ENCODE measurements at places on chromosomes 2 and 18. TPM values are rescaled to one million over a fixed set of nuclear protein-coding genes. Genes with fewer than 3 reads are reported as not detected.

Gene CABYR
- total RNA-seq: 3.1 TPM

DNA sequence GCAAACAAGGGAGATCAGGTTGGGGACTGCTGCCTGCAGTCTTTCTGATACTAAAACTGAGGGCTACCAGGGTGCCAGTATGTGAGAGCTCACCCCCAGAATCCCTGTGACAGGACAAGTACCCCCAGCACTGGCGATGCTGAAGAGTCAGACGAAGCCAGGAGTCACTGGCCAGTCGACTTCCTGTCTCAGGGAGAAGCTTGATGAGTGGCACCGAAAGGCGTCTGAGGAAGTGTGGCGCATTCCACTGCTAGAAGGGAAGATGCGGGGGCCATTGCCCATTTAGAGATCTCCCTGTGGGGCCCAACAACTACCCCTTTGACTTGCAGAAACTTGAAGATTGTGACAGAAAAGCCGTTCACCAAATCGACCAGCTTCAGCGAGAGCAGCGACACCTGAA lies 22.0 kb downstream of the MXD1 start:
- peak; percentile 47 for DNase-seq

- DNase-seq: no peak
These were observed 894.2 kb downstream of the CNTNAP5 start for GRCh38 chr2:124919296-124919695.

Gene NUP35
- 20.1 TPM for total RNA-seq

Gene DPYSL5
- not detected for total RNA-seq

GRCh38 chr18:64100116-64100922 lies 48.6 kb downstream of the LINC00305 start:
- DNase-seq: no peak

Gene ANKRD29
- total RNA-seq: 4.2 TPM

DNA sequence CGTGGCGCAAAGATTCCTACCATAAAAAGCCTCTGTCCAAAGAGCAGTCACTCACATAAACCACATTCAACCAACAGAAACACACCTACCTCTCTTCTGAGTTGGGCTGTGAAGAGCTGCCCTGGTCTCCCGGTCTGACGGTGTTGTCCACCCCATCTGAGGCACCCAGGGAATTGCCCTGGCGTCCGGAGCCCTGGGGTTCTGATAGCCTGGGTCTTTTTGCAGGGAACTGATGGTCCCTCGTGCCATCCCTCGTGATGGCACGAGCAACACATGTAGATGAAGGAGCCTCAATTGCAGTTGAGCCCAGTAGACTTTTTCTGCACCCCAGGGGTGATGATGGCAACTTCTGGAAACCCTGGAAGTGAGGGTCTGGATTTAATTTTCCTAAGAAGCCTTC lies 13.8 kb downstream of the HJURP start:
- DNase-seq: no peak

GRCh38 chr2:85795331-85796045 lies 41.7 kb downstream of the ATOH8 start:
- DNase-seq: no peak

DNA sequence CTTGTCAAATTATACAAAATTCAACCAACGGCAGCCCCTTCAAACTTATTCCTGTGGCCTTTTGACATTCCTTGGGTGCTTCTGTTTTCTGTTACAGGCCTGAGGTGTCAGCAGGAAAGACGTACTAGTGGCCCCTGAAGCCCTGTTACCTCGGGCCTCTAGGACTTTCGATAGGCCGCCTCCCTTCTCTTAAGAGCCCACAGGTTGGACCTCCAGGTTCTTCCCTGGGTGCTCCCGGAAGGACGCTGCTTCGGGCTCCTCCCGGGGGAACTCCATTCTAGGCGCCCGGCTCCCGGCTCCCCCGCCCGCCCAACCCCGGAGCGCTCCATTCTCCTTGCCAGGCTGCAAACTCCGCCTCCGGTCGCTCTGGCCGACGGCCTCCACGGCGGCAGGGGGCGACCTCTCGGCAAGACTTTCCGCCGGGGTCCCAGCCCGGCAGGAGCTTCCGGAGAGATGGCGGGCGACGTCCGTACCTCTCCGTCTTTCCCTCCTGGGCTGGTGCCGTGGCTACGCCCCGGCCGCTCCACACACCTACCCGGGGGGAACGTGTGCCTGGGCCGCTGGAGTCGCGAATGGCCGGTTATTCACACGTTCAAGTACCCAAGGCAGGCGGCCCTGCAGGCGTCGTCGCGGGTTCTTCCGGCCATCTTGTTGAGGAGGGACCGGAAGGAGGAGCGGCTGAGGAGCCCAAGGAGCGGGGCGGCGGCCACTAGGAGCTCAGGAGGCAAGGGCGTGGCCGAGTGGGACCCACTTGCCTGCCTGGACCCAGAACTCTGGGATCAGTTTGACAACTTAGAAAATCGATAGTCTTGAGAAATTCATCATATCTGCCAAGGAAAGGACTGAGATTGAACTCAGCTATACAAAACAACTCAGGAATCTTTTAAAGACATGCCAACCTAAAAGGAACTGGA lies 27.5 kb downstream of the BOLA3 start:
- peak; percentile 84 for DNase-seq

Gene C2orf78
- total RNA-seq: not detected

DNA sequence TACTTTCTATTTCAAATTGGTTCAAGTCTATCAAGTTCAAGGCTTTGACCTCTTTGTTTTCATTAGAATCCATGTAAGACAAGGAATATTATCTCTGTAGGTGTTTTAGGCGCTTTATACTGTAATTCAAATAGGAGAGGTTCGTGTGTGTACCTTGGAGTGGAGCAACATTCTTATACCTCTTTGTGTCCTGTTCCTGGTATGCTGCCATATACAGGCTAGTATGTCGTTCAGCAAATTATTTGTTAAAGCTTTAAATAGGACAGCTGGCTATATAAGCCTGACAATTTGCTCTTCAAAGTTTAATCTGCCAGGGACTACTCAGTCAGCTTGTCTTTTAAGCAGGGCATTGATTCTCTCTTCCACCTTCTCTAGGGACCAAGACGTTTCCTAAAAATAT lies 31.1 kb upstream of the SPAG16 start:
- DNase-seq: no peak

Gene NYAP2
- not detected for total RNA-seq

DNA sequence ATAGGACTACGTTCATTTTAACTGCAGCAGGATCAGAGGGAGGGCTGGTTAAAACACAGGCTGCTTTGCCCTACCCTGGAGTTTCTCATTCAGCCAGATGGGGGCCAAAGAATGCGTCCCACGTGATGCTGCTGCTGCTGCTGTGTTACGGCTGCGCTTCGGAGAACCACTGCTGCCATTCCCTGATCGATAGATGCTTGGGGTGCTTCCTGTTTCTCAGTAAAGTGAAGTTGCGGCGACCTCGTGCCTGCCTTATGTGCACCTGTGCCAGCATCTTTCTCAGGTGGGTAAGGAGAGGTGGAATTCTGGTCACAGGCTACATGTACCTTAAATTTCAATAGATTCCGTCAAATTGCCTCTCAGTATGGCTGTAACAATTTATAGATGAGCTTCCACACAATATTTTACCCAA lies 24.7 kb upstream of the TOGARAM2 start:
- DNase-seq: peak; percentile 55

Gene GLB1L
- 6.5 TPM for total RNA-seq

DNA sequence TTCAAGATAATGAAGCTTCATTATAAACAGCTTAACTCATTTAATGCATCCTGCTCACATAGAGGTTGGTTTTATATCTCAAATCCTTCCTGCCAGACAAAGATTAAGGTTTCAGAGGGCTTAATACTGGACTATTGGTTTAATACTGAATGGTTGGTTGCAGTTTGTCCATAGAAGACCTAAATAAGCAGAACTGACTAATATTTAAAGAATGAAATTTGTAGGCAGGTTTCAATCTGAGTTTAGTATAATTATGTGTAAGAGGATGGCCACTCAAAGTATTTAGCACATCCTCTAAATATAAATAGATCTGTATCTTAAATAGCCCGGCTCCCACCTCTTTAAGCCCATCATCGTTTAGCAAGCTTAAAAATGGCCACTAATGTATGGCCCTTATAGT lies 92.5 kb downstream of the EPB41L5 start:
- no peak for DNase-seq

DNA sequence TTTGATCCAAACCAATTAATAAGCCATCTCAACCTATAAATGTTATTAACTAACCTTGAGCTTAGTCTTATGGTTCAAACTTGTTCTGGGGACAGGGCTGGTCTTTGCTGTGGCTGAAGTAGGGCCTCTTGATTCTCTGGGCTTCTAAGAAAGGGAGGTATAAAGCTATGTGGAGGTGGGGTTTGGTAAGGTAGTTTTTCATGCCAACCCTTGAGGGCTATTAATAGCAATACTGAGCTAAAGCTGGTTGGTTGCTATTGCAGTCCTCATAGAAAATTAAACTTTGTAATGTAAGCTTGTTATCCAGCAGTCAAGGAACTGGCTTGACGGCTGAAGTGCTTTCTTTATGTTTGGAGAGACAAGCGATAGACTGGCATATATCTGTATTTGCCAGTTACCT lies 112.1 kb downstream of the RND3 start:
- no peak for DNase-seq

Gene MAP2
- total RNA-seq: 6.0 TPM

DNA sequence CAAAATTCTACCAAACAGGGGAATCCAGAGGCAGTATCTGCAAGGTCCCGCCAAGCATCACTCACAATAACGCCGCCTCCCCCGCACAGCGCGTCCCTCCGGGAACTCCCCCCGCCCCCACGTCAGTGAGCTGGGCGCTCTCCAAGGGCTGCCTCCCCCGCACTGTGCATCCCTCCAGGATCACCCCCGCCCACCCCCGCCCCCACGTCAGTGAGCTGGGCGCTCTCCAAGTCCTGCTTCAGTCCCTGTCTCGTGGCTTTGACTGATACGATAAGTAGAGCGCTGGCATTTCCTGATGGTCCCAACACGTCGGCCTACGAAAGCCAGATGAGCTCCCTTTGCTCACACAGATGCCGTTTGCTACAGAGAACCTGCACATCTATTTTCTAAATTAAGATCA lies 130.7 kb upstream of the TPO start:
- no peak for DNase-seq

Gene VSNL1
- not detected for total RNA-seq

Measured in dermis blood vessel endothelial cell (primary cell).